Pancreas (tissue), 10 donors: ENCODE measurements at places on chromosomes 5 and 9. TPM values are rescaled to one million over a fixed set of nuclear protein-coding genes. Genes with fewer than 3 reads are reported as not detected.

- no peaks in the 10 kb centered on the region for H3K36me3 ChIP-seq
- no peaks in the 10 kb centered on the region for H3K4me1 ChIP-seq
- H3K27ac ChIP-seq: no peak overlapping the region
- H3K27me3 ChIP-seq: peaks cover 6% of the 10 kb centered on the region
- DNase-seq: no peak
Observed at GRCh38 chr9:135606885-135607259, 32.5 kb downstream of the GLT6D1 start.

DNA sequence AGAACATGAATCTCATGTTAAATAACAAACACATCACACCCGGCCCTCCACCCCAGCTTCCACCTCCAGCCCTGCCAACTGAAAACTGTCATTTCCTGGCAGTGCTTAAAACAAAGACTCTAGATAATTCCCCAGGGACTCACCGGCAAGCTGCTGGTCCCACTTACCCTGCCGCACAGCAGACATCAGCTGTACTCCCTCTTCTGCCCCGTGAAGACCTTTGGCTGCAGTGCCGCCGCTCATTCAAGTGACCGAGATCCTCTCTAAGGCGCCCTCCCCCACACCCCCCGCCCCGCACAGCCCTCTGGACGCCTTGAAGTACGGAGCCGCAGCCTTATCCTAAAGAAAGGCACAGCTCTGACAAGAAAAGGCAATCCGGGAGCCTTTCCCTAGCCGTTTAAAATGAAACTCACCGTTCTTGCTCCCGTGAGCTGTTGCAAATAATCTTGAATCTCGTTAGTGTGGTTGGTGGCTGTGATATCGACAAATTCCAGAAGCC lies 434 bp downstream of the GLRX start:
- peaks cover 8% of the 10 kb centered on the region for H3K4me1 ChIP-seq
- peak overlapping the region; percentile 30 for H3K4me3 ChIP-seq
- DNase-seq: no peak
- H3K36me3 ChIP-seq: no peaks in the 10 kb centered on the region
- H3K27me3 ChIP-seq: no peaks in the 10 kb centered on the region

- DNase-seq: no peak
- H3K4me1 ChIP-seq: no peaks in the 10 kb centered on the region
- H3K36me3 ChIP-seq: no peaks in the 10 kb centered on the region
- H3K27ac ChIP-seq: no peak overlapping the region
- no peak overlapping the region for H3K4me3 ChIP-seq
- H3K27me3 ChIP-seq: no peaks in the 10 kb centered on the region
Observed at GRCh38 chr5:147072622-147073021, 162.2 kb upstream of the STK32A start.

GRCh38 chr9:86546712-86547111 lies 192.5 kb upstream of the TUT7 start:
- no peaks in the 10 kb centered on the region for H3K27me3 ChIP-seq
- H3K36me3 ChIP-seq: no peaks in the 10 kb centered on the region
- no peak overlapping the region for H3K27ac ChIP-seq
- no peak for DNase-seq
- H3K4me3 ChIP-seq: no peak overlapping the region

DNA sequence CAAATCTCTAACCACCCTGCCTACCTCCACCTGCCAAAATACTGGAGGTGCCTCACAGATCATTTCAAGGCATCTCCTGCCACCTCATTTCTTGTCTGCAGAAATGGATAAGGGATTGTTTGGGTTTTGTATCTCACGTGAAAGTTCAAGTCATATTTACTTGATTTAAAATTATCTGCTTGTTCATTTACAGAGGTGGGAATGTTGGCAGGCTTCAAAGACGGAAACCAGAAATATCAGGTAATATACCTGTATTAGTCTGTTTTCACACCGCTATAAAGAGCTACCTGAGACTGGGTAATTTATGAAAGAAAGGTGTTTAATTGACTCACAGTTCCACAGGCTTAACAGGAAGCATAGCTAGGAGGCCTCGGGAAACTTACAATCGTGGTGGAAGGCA lies 85.4 kb downstream of the CAAP1 start:
- no peak overlapping the region for H3K4me3 ChIP-seq
- H3K27ac ChIP-seq: no peak overlapping the region
- no peak for DNase-seq
- no peaks in the 10 kb centered on the region for H3K4me1 ChIP-seq
- no peaks in the 10 kb centered on the region for H3K27me3 ChIP-seq

SPATA31E1 gene
- not detected for total RNA-seq

- no peaks in the 10 kb centered on the region for H3K36me3 ChIP-seq
- H3K27me3 ChIP-seq: no peaks in the 10 kb centered on the region
- no peaks in the 10 kb centered on the region for H3K4me1 ChIP-seq
Observed at GRCh38 chr9:80177949-80178480, 606.2 kb downstream of the TLE4 start.

OR1L6 gene
- not detected for total RNA-seq

FUBP3 gene
- 20.2 TPM for total RNA-seq

DNA sequence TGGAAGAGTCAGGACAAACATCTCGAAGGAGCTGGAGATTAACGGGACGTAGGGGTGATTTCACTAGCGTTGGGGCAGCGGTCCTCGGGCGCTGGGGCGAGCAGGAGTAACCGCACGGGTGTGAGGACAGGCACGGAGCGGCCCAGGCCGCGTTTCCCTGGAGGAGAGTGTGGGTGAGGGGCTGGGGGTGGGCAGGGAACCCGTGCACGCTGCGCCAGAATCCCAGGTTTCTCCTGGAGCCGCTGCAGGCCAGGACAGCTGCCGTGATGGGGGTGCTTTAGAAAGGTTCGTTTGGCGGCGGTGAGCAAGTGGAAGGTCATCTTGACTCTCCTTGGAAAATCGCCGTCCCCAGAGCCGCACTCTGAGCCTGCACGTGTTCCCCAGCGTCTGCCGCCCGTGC lies 290.2 kb upstream of the IRX1 start:
- H3K36me3 ChIP-seq: no peaks in the 10 kb centered on the region
- DNase-seq: no peak
- H3K27me3 ChIP-seq: no peaks in the 10 kb centered on the region
- H3K4me3 ChIP-seq: no peak overlapping the region
- H3K4me1 ChIP-seq: no peaks in the 10 kb centered on the region
- H3K27ac ChIP-seq: no peak overlapping the region

- DNase-seq: no peak
- H3K36me3 ChIP-seq: no peaks in the 10 kb centered on the region
- H3K27ac ChIP-seq: no peak overlapping the region
- H3K4me1 ChIP-seq: no peaks in the 10 kb centered on the region
- no peak overlapping the region for H3K4me3 ChIP-seq
Observed at GRCh38 chr5:10914741-10915480, 153.9 kb upstream of the DAP start.
